ENCODE measurements at places on chromosomes 11 and 22.
A peak's percentile ranks its signal among the peaks of the same experiment; 100 is the strongest.

DNA sequence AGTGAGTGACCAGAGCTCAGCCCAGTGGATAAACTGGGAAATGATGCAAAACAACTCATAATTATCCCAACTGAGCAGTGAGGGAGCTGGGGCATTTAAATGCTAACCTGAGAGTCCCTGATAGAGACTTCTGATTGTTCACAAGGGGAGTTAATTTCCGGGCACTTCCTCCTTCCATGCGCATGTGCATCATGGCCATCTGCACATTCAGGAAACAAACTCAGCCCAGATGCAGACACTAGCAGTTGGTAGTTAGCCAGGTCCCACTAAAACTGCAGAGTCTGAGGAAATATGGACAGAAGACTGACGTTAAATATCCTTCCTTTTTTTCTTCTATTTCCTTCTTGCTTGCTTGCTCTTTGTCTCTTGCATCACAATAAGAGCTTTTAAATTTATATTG, 852.1 kb upstream of the LRRC4C start:
- no peak for DNase-seq

DNA sequence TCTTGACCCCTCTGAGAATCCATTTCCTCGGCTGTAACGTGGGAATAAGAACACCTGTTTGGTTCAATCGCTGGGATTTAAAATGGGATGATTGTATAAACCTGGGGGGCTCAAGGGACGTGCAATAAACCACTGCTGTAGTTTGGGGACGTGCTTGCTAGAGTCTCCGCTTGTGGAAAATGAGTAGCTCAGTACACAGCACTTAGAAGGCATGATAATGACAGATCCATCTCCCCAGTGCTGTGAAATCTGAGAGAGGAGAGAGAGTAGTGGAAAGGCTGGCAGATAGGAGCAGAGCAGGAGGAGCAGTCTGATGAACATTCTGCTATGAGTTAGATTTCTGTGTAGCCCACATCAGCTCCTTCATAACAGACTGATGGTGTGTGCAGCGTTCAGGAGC, 256.5 kb downstream of the MN1 start:
- no peak for DNase-seq

- DNase-seq = no peak
Observed at GRCh38 chr11:76025068-76025467, 181.2 kb downstream of the WNT11 start.

GRCh38 chr22:40654522-40655167, 18.1 kb upstream of the MRTFA start:
- DNase-seq = no peak

DNA sequence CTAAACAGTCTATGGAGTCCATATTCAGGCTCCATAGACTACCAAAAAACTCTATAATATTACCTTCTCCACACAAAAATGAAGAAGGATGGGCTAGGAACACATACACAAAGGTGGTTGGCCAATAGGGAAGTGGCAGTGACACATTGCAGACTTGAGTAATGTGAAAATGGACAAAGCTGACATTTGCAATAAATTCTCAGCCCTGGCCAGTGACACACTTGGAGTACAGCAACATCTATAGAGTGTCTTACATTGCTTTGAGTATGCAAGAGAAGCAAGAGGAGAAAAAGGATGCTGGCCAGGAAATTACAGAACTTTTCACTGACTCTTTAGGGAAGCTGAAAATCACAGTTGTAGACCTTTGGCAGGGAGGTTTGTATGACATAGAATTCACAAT, 7.3 kb upstream of the OR52W1 start:
- DNase-seq = no peak

- no peak for DNase-seq
Observed at GRCh38 chr11:78201096-78201818, 12.5 kb downstream of the USP35 start.

DNA sequence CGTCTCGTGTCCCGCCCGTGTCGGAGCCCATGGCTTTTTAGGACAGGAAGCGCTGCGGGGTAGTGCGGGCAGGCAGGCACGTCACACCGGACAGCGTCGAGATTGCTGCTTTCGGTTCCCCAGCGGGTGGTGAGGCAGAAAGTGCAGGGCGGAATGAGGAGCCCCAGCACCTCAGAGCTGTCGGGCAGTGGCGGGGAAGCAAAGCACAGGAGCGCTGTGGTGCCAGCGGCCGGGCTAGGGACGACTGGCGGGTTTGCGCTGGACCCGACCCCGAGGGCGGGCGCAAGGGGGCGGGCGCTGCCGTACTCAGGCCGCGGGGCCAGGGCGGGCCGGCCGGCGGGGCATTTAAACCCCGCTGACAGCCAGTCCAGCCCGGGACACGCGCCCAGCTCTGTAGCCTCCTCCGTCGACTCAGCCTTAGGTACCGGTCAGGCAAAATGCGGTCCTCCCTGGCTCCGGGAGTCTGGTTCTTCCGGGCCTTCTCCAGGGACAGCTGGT, at the start of gene SLC37A2:
TSS of gene SLC37A2 (plus strand) at position 375 of the 498 bp plus-strand sequence. CDS start at position 438, 63 bp downstream.
- peak; percentile 73 for DNase-seq

- no peak for DNase-seq
Observed at GRCh38 chr11:94732617-94733281, 35.4 kb upstream of the AMOTL1 start.

GRCh38 chr22:33984656-33985285, 64.5 kb upstream of the LARGE1 start:
- DNase-seq = no peak

DNA sequence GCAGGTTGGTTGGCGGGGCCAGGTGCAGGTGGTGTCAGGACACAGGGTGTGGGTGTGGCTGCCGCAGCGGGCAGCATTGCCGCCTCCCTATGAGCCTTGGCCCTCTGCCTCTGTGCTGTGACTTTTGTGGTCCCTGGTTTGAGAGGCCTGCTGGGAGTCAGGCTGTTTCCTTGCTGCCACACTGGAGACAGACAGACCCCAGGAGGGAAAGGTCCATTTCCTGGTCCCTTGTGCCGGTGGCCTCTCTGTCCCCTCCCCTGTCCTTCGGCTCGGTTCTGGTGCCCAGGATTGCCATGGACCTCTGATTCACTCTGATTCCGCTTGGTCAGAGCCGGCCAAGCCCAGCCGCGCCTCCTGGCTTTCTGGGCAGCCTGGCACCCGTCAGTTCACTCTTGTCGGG, 196.9 kb downstream of the TBC1D22A start:
- no peak for DNase-seq

- DNase-seq = no peak
Observed at GRCh38 chr11:128053981-128054931, 533.1 kb downstream of the ETS1 start.

GRCh38 chr22:29109822-29110221, 37.0 kb downstream of the KREMEN1 start:
- DNase-seq = no peak

- no peak for DNase-seq
Observed at GRCh38 chr11:15845261-15845660, 511.1 kb downstream of the SOX6 start.

DNA sequence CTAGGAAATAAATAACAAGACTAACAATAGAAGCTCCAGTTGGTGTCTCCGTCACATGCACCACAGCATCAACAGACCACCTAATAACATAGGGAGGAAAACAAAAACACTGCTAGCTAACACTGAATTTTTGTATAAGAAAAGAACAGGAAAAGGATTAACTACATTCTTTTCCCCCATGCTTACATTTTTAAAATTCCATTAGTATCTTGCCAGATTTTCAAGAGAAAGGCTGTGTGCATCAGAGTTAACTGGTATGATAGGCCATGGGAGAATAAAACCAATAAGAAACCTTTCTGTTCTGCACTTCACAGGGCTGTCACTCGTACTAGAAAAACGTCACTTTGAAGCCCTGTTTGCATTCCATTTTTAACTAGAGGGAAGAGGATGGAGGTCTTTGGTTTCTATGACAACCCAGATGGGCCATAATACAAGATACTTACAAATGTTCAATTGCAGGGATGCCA, 79.0 kb downstream of the LARGE2 start:
- DNase-seq = no peak

- no peak for DNase-seq
Observed at GRCh38 chr11:77092382-77092781, 10.3 kb upstream of the OMP start.

- no peak for DNase-seq
Observed at GRCh38 chr11:7088921-7089320, at the start of gene RBMXL2. TSS of gene RBMXL2 (plus strand) at chr11:7088998. CDS start at chr11:7089121, 123 bp downstream.

Measured in activated CD4-positive, alpha-beta T cell treated with anti-CD3 and anti-CD28 coated beads, Interleukin-10, Interleukin-2, amounts not matched to agents 100 ng/mL and 50 ng/mL, durations not matched to agents 16 hours and 8 hours (primary cell).